ENCODE measurements at places on chromosomes 5 and 9. TPM values are rescaled to one million over a fixed set of nuclear protein-coding genes. Genes with fewer than 3 reads are reported as not detected.

Gene PTGES2
- total RNA-seq = 39.7 TPM

Gene FRMPD1
- total RNA-seq = not detected

Gene PRRX2
- total RNA-seq = 0.33 TPM

Gene SCGB3A2
- not detected for total RNA-seq

Gene UGT3A2
- total RNA-seq = not detected

Gene GRXCR2
- not detected for total RNA-seq

Gene LCN9
- total RNA-seq = not detected

Gene KCNV2
- total RNA-seq = not detected

Gene BTNL8
- not detected for total RNA-seq

Gene ENTR1
- total RNA-seq = 28.5 TPM

Gene CTSV
- total RNA-seq = 41.3 TPM

Gene CCL21
- not detected for total RNA-seq

Gene TNFSF8
- total RNA-seq = not detected

Gene TAS2R1
- not detected for total RNA-seq

Gene KCNN2
- total RNA-seq = not detected

Gene QRFP
- total RNA-seq = not detected

Gene FLT4
- not detected for total RNA-seq

Gene ANKRD20A1
- 0.83 TPM for total RNA-seq

Gene HMCN2
- total RNA-seq = under 0.01 TPM

Gene FOXD4L3
- 0.61 TPM for total RNA-seq

Gene PPIP5K2
- 31.0 TPM for total RNA-seq

Gene THBS4
- under 0.01 TPM for total RNA-seq

Gene HOMER1
- 24.2 TPM for total RNA-seq

Gene CRB2
- 0.17 TPM for total RNA-seq

Gene GSN
- total RNA-seq = 127 TPM

Gene PCDHGA5
- total RNA-seq = 1.5 TPM

Gene MARVELD2
- total RNA-seq = 46.6 TPM

Gene ESM1
- not detected for total RNA-seq

Gene ACOT12
- not detected for total RNA-seq

Gene GCNT1
- 39.8 TPM for total RNA-seq

Gene ITGA2
- 204 TPM for total RNA-seq

Gene PCDHB10
- 0.45 TPM for total RNA-seq

Gene FOXI1
- total RNA-seq = not detected

Gene SOX30
- not detected for total RNA-seq

Gene TTLL11
- total RNA-seq = 17.5 TPM

Gene FOXD4L5
- total RNA-seq = 0.52 TPM

Gene ARID3C
- total RNA-seq = not detected

Gene CAST
- total RNA-seq = 459 TPM

Gene OR1Q1
- not detected for total RNA-seq

Measured in mammary epithelial cell (primary cell).